ENCODE measurements at places on chromosomes 2 and 18.
A peak's percentile ranks its signal among the peaks of the same experiment; 100 is the strongest.

GRCh38 chr2:59217360-59217759 is 976.2 kb upstream of the FANCL start:
- DNase-seq = no peak

DNA sequence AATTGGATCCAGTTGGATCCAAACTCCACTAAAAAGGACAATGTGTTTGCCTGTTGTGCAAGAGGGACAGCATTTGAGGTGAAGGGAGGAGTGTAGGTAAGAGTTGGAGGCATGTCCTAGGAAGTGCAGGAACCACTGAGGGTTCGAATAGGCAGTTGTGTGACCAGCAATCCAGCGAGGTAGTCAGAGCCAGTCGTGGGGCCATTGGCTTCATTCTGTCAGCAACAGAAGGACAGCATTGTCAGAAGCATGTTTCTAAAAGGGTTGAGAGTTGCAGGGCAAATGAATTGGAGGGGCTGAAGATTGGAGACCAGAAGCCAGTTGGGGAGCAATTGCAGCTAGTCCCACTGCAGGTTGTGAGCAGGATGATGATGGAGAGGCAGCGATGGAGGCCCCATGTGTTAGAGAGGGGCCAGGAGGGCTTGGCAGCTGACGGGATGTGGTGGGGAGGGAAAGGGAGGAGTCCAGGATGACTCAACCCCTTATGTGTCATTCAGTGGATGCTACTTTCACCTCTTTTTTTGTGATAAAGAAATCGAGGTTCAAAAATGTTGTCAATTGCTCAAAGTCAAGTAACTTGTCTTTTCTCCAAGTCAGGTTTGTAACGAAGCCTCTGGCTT is 96.7 kb upstream of the SIX3 start:
- no peak for DNase-seq

DNA sequence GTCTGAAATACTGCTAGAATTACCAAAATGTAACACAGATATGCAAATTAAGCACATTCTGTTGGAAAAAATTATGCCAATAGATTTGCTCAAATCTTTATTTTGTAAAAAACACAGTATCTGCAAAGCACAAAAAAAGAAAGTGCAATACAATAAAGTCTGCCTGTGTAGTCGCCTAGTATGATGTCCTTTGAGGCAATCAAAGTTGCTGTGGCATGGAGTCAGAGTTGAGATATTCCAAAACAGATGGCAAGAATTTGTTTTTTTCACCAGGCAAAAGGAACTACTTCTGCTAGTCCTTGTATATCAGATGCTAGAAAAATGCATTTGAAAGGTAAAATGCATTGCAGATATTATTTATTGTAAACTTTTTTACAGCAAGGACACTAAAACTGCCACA is 531.3 kb upstream of the TMEFF2 start:
- DNase-seq = no peak

GRCh38 chr18:74806073-74806472 is 208.4 kb downstream of the ZNF407 start:
- no peak for DNase-seq

- DNase-seq = no peak
Observed at GRCh38 chr2:105399207-105399861, 483 bp upstream of the FHL2 start.

GRCh38 chr18:60022671-60023276 is 123.0 kb downstream of the PMAIP1 start:
- DNase-seq = no peak

DNA sequence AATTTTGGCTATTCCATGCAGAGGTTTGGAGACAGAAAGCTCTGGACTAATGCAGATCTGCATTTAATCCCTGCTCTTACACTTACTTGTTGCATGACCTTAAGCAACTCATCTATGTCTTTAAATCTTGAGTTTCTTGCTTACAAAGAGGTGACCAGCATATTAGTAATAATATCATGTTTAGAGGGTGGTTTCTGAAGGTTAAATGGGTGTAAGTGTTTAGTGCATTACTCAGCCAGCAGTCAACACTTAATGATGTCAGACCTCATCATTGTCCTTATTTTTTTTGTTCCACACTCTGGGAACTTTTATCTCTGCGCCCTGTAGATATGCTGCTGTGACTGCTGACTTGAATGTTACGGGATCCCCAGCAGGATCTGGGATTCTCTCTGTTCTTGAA is 1.7 kb downstream of the IL1RL1 start:
- no peak for DNase-seq

GRCh38 chr2:224569654-224570053 is 15.5 kb downstream of the CUL3 start:
- DNase-seq = no peak

- no peak for DNase-seq
Observed at GRCh38 chr2:197925204-197925603, 120.8 kb downstream of the PLCL1 start.

GRCh38 chr2:239714116-239714515 is 311.0 kb downstream of the NDUFA10 start:
- no peak for DNase-seq

GRCh38 chr2:112834396-112835037 is 2.1 kb downstream of the IL1B start:
- DNase-seq = no peak

DNA sequence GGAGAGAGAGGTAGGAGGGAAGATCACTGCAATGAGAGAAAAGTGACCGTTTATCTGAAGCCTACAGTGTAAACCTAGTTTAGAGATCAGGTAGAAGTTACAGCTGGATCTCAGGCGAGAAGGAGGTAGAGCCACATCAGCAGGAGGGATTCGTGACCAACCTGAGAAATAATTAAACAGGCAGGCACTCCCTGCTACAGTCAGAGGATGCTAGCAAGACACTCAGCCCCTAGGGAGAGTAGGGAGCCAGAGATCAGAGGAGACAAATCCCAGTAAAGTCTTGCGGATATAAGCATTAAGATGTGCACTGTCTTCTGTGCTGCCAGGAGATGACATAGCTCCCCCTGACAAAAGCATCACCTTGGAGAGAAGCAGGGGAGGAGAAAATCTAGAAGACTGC is 629.1 kb upstream of the SLC39A10 start:
- no peak for DNase-seq

DNA sequence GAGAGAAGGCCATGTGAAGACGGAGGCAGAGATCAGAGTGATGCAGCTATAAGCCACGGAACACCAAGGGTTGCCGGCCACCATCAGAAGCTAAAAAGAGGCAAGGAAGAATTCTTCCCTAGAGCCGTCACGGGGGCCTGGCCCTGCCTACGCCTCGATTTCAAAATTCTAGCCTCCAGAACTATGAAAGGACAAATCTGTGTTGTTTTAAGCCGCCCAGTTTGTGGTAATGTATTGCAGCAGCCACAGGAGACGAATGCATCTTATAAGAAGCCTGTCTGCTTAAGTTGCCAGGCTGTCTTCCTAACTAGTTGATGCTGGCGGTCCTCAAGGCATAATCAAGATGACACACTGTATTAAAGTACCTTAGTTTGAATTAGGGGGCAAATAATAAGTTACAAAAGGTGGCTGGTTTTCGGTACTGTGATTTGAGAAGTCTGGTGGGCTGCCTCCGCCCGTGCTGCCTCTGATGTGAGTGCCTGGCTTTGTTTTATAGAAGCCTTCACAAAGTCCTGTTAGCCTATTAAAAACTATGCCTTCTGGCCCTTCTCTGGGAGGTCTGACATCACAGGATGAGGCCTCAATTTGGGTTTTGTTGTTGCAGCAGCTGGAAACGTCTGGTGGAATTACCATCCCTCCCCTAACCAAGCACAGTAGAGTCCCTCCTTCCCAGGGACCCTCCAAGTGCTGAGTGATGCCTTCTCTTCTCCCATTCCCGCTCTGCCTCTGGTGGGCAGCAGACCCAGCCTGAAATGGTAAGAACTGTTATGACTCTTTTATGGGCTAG is 53.6 kb downstream of the SRD5A2 start:
- DNase-seq = no peak

GRCh38 chr18:7002107-7002506 is 115.5 kb downstream of the LAMA1 start:
- no peak for DNase-seq

DNA sequence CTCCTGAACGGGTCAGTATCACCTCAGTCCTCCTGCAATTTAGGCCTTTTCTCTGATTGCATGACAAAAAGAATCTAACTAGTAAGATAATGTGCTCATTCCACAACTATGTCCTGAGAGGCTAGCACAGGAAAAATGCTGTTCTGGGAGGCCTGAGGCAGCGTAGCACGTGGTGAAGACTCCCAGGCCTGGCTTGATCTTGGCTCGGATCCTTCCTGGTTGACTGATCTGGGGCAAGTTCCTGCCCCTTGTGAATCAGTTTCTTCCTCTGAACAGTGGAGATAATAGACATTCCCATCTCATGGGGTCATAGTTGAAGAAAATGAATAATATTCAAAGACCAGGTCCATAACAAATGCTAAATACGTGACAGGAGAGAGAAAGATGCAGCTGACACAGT is 12.3 kb downstream of the FBLN7 start:
- DNase-seq = no peak

GRCh38 chr2:10541081-10541480 is 93.0 kb upstream of the ODC1 start:
- DNase-seq = no peak

GRCh38 chr2:71923887-71924533 is 223.7 kb downstream of the CYP26B1 start:
- DNase-seq = peak; percentile 57

- DNase-seq = no peak
Observed at GRCh38 chr2:221467610-221468009, 104.5 kb downstream of the EPHA4 start.

DNA sequence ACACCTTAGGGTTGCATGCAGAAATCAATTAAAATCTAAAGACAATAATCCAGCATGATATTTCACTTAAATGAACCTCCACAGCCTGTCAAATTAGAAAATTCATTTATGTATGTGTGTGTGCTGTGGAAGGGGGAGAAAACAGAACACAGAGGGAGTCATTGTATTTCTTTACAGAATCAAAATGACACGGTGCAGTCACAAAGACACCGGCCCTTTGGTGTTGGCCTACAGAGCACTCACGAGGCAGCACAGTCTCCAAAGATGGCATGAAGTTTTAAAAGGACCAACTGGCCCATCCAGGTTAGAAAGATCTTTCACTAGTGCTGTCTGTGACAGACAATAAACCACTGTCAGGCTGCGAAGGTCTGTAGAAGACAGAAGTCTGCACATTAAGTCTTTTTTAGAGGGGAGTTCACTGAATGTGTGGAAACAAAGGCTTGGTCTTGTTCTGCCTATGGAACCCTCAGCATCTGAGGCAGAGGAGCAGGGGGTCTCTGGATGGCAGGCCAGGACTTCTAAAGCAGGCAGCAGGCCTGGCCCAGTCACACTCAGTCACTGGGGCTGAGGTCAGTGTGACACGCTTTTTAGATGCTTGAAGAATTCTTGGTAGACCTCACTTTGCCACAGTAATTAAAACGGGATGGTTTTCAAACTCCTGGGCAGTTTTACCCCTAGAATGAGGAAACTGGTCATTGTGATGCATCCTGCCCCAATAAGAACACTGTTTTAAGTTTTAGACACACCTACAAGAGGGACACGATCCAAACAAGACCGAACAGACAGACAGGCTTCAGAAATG is 184.9 kb downstream of the AFF3 start:
- DNase-seq = no peak

DNA sequence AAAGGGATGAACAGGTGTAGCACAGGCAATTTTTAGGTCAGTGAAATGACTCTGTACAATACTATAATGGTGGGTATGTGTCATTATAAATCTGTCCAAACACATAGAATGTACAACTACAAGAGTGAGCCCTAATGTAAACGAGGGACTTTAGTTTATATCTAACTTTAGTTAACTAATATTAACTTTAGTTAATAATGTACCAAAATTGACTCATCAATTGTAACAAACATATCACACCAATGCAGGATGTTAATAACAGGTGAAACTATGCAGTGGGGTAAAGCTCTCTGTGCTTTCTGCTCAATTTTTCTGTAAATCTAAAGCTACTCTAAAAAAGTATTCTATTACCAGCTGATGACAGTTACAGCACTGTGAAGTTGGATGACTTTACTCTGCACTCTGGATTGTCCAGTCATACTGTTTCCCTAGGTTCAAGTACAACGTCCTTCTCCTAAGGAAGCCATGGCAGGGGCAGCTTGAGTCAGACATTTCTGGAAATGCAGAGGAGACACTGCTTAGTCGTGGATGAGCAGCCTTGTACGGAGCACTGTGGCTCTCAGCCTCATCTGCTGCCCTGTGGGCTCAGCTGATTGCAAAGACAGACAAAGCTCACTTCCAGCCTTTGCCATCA is 26.1 kb downstream of the TGFA start:
- no peak for DNase-seq

GRCh38 chr18:58338141-58338540 is 290.8 kb downstream of the ALPK2 start:
- no peak for DNase-seq

- DNase-seq = no peak
Observed at GRCh38 chr2:188664416-188664815, 309.8 kb upstream of the COL3A1 start.

- DNase-seq = no peak
Observed at GRCh38 chr2:72114693-72115051, 33.0 kb downstream of the CYP26B1 start.

DNA sequence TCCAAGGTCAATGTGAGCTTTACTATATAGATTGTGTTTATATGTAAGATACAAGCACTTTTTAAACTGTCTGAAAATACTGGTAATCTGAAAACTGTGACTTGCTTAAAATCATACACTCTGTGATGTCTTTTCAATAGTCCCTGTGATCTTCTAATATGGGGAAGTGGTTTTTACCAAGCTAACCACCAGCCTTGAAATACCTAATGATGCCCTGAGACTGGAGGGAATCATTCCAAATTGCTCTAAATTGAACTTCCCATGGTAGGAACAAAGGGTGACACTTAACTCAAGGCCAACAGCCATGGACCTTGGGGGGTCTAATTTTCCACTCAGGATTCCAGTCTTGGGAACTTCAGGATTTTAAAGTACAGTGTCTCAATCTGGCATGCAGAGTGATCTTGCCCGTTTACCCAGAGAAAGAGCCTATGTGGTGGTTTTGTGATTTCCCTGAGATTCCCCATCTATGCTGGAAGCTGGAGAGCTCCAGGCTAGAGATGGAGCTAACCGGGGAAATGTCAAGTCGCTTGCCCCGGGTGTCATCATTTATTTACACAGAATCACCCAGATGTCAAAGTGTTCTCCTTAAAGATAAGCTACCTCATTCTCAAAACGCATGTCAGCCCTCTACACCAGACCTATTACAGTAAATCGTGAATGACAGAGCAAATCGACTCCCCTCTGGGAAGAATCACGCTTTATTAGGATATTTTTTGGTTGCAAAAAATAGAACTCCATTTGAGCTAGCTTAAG is 198.5 kb downstream of the SP3 start:
- no peak for DNase-seq

DNA sequence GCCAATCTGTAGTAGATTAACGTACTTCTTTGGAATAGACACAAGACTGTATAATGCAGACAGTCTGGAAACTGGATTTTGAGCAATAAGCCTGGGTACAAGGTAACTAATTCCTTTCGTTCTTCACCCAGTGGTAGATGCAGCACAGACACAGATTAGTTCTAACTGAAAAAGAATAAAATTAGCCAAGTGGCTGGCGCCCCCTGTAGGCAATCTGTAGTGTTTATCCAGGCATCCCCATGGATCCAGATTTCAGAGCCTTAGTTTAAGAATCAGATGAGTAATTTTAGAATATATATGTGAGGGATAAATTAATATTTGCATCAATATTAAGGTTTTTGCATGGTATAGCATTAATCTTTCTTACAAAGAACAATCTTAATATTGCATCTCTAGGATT is 563.9 kb downstream of the DCC start:
- DNase-seq = no peak

- DNase-seq = no peak
Observed at GRCh38 chr2:10933700-10934225, 22.0 kb downstream of the KCNF1 start.

All from activated T-cell treated with anti-CD3 and anti-CD28 coated beads, Interleukin-2, amount 50 U/mL, for 24 hours (primary cell).